Stimulated activated CD8-positive, alpha-beta memory T cell treated with anti-CD3 and anti-CD28 coated beads, Interleukin-15, amount 100 ng/mL, for 48 hours (primary cell): ENCODE measurements at places on chromosomes 12 and 14.
A peak's percentile ranks its signal among the peaks of the same experiment; 100 is the strongest.

DNA sequence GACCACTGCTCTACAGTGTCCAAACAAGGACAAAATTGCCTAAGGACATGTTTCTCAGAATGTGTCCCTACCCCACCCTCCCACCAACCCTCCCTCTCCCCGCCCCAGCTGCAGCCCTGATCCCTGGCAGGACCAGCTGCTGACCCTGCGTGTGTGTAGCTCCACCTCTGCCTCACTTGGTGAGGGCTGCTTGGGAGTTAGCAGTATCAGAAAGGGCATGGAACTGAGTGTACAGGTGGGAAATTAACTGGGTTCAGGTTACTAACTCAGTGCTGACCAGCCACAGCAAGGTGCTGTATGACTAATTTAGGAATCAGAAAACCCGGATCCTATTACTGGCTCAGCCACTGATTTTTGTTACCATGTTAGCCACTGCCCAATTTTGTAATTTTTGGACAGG lies 11.3 kb upstream of the PLEKHD1 start:
- DNase-seq: no peak

DNA sequence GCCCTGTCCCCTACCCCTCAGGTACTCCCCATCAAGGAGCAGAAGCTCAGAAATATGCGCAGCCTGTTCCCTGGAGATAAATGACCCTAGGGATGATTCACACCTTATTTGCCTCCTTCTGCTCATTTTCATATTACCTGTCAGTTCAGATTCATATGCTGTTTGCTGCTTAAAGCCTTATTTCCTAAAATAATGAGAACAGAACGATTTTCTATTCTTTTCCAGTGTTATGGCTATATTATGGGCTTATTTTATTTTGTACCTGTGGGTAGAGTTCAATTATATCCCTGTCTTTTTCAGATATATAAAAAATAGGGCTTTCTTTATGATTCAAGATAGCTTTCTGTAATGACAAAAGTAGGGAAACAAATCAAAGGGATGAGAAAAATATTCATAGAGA lies 224.8 kb downstream of the RPAP3 start:
- no peak for DNase-seq

DNA sequence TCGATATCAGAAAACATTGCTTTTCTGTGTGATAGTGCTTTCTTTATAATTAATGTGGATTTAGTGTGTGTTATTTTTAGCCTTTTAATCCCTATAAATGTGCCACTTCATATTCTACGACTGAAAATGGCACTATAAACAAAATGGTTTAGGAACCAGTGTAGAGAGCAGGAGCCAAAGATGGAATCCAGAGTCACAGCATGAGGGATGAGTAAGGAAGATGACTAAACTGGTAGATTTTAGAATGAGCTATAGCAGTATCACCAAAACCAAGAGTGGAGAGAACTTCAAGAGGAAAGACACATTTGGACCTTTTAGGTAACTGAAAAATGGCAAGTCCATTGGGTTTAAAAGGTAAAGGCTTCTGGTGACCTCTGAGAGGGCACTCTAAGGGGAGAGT lies 887.2 kb downstream of the NRXN3 start:
- no peak for DNase-seq

- DNase-seq: no peak
These were observed 478 bp downstream of the RITA1 start for GRCh38 chr12:113186033-113186365.

DNA sequence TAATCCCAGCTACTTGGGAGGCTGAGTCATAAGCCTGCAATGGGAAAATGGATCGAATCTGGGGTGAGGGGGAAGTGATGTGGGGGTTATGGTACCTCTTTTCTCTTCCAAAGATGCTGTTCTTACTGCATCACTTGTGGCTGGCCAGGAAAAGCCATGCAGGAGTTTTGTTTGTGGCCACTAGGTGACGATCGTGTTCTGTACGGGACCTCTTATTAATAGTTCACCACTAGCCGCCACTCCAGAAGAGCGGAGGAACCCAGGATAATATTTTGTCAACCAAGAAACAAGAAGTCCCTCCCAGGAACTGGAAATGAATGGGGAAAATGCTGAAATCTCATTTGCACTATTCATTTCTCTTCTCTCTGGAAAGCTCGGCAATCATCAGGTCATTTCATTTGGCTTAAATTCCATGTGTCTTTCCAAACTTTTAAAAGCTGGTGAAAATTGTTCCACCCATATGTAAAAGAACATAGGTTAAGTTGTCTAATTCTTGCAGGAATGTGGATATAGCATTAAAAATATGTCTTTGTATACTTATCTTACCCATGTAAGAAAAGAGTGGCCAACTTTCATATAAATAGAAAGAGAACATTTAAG lies 8.9 kb downstream of the GPR65 start:
- no peak for DNase-seq

GRCh38 chr12:116931665-116932064 lies 20.9 kb downstream of the FBXW8 start:
- DNase-seq: no peak

DNA sequence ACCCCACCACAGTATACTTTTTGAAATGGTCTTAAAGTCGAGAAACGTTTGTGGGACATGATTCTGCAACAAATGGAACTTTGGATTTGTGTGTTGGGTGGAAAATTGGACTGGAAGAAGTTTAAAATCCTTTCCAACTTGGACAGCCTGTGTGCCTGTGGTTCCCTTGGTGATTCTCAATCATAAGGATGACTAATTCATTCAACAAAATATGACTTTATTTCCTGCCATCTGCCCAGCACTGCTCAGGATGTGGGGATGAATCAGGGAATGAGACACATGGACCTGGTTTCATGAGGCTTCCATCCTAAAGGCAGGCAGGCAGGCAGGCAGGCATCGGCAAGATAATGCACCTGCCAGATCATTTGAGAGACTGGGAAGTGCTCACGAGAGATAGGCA lies 57.3 kb upstream of the TMEM132D start:
- DNase-seq: no peak

DNA sequence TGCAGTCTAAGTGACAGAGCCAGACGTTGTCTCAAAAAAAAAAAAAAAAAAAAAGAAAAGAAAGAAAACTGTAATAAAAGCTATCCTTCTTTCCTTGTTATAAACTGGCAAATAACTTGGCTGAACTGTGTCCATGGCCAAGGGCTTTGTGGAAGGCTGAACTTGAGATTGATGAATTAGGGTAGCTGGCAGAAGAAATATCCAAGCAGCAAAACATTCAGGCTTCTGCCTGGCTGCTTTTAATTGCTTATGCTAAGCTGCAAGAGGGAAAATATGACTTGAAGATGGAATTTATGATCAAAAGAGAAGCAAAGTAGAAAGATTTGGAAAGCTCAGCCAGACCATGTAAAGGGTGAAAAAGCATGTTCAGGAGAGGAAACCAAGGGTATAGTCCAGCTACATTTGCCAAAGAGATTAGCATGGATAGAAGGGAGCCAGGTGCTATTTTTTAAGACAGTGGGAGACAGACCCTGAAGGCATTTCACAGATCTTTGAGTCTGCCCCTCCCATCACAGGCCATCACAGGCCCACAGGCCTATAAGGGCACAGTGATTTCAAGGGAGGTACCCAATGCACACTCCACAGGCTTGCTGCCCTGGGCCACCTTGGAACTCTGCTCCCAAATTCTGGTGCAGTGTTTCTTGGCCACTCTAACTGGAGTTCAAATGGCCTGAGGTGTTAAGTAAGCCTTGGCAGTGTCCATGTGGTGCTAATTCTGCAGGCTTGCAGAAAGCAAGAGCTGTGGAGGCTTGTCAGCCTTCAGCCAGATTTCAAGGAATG lies 226.0 kb downstream of the AEBP2 start:
- DNase-seq: no peak

GRCh38 chr14:42488965-42489364 lies 882.3 kb downstream of the LRFN5 start:
- DNase-seq: no peak

DNA sequence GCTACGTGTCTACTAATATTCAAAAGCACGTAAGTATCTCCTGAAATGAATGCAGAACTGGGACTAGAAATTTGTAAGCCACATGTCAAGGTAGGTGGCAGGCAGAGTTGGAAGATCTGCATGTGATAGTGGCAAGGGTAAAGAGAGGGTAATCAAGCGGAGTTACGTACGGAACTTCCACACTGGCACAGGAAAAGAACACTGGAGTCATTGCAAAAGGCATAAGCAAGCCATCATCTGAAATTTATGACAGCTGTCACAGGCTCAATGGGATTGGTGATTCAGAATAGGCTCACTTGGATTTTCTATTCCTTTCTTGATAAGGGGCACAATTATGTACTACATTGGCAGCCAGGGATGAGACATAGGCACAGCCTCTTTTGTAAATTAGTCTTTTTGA lies 245.3 kb downstream of the PDZRN4 start:
- no peak for DNase-seq

GRCh38 chr12:78146365-78146772 lies 315.7 kb downstream of the NAV3 start:
- no peak for DNase-seq

DNA sequence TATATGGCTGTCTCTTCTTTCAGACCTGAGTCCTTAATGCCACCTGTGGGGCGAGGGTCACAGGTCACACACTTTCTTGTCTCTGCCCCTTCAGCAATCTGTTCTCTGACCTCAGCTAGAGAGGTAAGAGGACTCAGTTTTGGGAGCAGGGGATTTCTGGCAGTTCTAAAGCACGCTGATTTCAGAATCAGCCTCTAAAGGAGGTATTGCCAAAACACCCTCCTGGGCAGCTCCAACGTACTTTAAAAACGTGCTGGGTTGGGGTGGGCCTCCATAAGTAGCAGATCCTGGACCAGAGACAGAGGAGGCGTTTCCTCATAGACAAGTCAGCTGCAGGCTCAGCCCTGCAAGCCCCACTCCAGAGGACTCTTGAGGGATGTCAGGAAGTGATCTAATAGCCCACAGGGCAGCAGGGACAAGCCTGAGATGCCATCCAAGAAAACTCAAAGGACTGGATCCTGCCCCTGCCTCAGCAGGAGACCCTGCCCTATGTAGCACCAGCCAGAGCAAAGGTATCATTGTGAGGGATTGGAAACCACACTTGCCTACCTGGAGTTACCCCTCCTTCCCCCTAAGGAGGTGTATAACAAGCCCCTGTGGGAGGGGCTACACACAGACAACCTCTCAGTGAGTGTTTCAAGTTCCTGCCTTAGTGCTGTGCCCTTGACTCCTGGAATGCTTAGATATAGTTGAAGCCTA lies 8.5 kb downstream of the CTDSP2 start:
- DNase-seq: no peak

- DNase-seq: no peak
These were observed 27.9 kb downstream of the ESR2 start for GRCh38 chr14:64266239-64266638.

DNA sequence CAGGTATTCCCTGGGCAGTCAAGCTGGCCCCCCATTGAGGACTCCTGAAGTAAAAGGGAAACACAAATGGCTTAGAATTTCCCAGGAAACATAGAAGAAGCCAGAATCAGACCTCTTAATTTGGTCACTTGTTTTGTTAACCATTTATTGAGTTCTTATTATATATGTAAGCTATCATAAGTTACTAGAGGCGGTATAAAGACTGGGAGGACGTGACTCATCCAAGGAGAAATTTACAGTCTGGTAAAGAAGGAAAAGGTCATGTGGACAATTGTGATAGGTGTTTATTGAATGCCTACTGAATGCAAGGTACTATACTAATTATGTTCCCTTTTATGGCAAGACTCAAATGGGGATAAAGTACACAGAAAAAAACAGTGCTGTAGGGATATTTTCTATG lies 146.7 kb downstream of the DYRK2 start:
- DNase-seq: no peak

DNA sequence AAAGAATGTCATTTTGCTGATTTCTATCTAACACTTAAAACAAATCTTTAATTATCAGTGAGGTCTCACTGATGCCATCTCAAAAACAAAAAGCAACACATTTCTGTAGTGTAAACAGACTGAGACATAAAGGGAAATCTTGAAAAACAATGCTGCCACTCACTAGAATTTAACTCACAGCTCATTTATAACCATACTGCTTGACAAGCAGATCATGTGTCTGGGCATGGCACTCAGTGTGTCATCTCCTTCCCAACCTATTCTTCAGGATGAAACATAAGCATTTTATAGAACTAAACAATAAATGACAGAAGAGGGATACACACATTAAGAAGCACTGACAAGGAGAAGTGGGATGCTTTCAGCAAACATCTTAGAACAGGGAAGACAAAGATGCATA lies 22.4 kb downstream of the ATF7 start:
- no peak for DNase-seq

DNA sequence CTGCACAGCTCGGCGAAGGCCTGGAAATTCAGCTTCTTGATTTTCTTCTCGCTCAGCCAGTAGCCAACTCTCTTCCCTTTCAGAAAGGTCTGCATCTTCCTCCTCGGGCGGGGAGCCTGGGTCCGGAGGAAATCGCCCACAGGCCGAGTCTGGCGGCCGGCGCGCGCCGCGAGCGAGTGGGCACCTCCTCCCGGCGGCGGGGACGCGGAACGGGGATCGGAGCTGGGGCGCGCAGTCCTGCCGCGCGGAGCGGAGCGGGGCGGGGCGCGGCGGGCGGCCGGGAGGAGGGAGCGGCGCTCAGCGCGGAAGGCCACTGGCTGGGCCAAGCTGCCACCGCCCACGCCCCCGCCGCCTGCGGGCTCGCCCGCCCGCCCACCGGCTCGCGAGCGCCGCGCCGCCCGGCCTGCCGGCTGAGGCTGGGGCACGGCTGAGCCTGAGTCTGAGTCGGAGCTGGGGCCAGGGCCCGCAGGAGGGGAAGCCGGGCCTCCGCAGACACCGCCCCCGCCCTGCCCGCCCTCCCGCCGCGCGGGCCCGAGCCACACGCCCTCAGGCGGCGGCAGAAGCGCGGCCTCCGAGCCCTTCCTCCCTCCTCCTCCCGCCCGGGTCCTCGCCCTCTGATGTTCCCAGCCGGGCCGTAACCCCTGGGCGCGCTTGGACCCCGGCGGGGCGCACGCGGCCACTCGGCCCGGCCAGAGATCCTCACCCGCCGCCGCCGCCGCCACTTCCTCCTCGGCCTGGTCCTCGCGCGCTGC lies 480 bp downstream of the ITPK1 start:
- peak; percentile 87 for DNase-seq

GRCh38 chr12:32178341-32179010 lies 71.8 kb downstream of the BICD1 start:
- no peak for DNase-seq

DNA sequence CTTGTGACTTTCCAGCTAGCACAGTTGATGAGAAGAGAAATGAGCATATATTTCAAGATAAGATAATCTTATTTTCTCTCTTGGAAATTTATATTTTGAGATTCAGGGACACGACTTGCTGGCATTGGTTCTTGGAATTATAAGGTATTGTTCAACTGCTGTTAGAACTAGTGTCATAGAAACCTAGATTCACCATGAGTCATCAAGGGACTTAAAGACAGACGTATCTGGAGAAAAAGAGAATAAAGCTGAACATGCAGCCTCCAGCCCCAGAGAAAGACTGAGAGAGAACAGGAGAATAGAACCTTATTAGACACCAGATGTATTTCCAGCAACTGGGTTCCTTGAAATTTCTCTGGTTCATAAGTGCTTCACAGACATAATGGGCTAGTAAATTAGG lies 194.4 kb upstream of the PPFIA2 start:
- DNase-seq: no peak
